ENCODE measurements at places on chromosomes 12 and 14. TPM values are rescaled to one million over a fixed set of nuclear protein-coding genes. Genes with fewer than 3 reads are reported as not detected.
A peak's percentile ranks its signal among the peaks of the same experiment; 100 is the strongest.

DNA sequence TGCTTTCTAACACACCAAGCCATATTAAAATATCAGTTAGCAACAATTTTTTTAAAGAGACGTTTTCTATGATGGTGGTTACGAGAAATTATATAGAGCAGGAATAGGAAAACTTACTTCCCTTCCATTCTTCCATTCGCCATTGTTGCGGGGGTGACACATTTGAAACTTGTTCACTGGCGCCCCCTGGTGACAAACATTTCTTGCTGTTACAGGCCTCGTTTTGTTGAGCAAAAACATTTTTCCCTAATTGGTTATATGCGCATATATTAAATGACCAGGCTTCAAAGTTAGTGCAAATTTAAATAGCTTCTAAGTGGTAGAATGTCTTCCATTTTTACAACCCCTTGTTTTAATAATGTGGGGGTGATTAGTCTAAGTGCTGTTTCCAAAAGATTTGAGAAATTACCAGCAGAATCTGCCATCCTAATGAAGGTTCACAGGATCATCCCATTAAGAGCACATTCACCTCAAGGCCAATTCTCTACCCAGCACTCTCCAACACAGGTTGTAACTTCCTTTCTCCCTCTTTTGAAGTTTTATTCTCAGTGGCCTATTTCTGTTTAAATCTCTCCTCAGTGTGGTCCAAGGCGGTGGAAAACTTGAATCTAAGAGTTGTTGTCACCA, 1124.7 kb downstream of the FLRT2 start:
- H3K27ac ChIP-seq = no peak overlapping the region
- no peaks in the 10 kb centered on the region for H3K4me1 ChIP-seq
- DNase-seq = peak; percentile 90
- no peaks in the 10 kb centered on the region for H3K36me3 ChIP-seq

- peak; percentile 72 for DNase-seq
- H3K27me3 ChIP-seq = no peaks in the 10 kb centered on the region
Measured at GRCh38 chr12:67721248-67721647, 72.7 kb downstream of the DYRK2 start.

- no peaks in the 10 kb centered on the region for H3K36me3 ChIP-seq
- no peaks in the 10 kb centered on the region for H3K27me3 ChIP-seq
- H3K27ac ChIP-seq = no peak overlapping the region
- no peak for DNase-seq
- H3K4me1 ChIP-seq = peaks cover 17% of the 10 kb centered on the region
Measured at GRCh38 chr12:67420506-67420905, 151.3 kb downstream of the CAND1 start.

DNA sequence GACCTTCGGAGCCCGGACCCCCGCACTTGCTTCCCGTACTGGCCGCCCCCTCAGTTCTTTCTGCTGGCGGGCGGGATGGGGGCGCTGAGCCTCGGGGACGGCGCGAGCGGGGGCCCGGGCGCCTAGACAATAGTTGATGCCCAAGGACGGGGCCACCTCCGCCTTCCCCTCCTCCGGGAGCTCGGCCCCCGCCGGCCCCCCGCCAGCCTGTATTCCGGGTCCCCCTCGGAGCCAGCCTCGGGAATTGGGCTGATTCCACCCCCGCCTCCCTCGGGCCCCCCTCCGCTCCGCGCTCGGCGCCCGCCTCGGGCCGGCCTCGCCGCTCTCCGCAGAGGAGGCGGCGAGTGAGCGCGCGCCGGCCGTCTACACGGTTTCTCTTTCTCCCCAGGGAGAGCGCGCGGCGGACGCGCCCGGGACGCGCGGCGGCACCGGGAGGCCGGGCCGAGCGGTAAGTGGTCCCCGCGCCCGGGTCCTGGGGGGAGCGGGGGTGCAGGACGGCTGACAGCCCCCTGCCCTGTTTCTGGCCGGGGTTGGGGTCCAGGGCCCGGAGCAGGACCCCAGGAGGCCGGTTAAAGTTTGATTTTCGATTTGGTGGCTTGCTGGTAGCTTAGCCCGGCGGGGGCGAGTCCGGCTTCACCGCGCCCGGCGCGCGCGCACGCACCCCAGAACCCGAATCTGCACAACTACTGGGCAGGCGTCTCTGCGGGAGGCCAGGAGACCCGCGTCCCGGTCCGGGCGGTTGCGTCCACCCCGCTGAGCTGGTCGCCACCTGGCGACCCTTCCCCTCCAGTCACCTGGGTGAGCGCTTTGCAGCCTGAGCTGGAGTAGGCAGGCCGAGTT, 413.7 kb downstream of the PCNX1 start:
- peak overlapping the region; percentile 97 for H3K27ac ChIP-seq
- H3K4me3 ChIP-seq = peak overlapping the region; percentile 86
- H3K27me3 ChIP-seq = no peaks in the 10 kb centered on the region
- peak; percentile 63 for DNase-seq
- no peaks in the 10 kb centered on the region for H3K36me3 ChIP-seq

GRCh38 chr12:46526233-46526632, 153.7 kb upstream of the SLC38A2 start:
- H3K36me3 ChIP-seq = no peaks in the 10 kb centered on the region
- DNase-seq = no peak
- no peak overlapping the region for H3K4me3 ChIP-seq
- H3K27me3 ChIP-seq = no peaks in the 10 kb centered on the region
- no peak overlapping the region for H3K27ac ChIP-seq

DNA sequence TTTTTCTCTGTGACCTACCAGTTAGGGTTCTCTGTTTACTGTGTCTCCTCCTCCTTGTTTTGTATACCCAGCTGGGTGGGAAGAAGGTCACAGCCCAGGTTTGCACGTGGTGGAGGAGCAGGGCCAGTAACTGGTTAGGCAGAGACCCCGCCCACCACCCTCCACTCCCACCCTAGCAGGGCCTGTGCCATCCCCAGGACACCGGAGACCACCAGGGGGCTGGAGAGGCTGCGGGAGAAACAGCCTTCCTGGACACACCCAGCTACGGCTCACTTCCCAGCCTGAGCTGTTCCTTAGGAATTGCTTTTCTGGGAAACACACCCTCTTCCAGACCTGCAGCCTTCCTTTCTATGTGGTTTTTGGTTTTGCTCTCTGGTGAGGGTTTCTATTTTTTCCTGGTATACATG, 21.1 kb downstream of the BDKRB2 start:
- H3K4me3 ChIP-seq = no peak overlapping the region
- H3K4me1 ChIP-seq = no peaks in the 10 kb centered on the region
- peak; percentile 17 for DNase-seq
- no peaks in the 10 kb centered on the region for H3K27me3 ChIP-seq
- no peaks in the 10 kb centered on the region for H3K36me3 ChIP-seq

DNA sequence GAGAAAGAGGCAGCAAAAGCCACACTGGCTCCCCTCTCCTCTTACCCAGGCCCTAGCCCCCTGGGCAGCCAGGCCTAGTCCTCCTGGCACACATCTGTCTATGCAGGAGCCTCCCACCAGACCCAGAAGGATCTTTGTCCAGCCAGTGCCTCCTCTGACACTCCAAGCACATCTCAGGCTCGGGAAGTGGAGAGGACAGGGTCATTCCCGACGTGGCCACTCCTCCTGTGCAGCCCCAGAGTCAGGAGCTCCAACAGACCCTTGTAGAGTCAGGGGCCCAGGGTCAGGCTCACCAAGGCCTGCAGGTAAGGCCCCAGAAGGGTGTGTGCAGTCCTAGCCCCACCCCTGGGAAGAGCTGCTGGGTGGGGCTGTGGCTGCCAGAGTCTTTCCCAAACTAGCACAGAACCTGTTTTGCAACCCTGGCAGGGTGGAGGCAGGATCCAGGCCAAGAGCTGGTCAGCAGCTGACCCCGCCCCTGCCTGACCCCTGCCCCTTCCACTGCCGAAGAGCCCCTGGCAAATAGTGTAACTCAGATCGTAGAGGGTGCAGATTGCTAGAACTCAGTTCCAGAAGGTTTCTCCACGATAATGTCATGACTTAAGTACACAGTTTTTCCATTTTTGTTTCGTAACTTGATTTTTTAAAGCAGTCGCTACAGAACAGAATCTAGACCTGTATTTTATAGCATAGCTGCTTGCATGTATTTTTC, 26.6 kb upstream of the PNMA1 start:
- peaks cover 71% of the 10 kb centered on the region for H3K4me1 ChIP-seq
- no peak overlapping the region for H3K4me3 ChIP-seq
- H3K27me3 ChIP-seq = no peaks in the 10 kb centered on the region
- H3K27ac ChIP-seq = peak overlapping the region; percentile 78
- DNase-seq = peak; percentile 85

GRCh38 chr12:72865921-72866320, 593.8 kb downstream of the TRHDE start:
- no peaks in the 10 kb centered on the region for H3K27me3 ChIP-seq
- no peak for DNase-seq
- peaks cover 5% of the 10 kb centered on the region for H3K4me1 ChIP-seq
- H3K4me3 ChIP-seq = no peak overlapping the region
- no peak overlapping the region for H3K27ac ChIP-seq

DNA sequence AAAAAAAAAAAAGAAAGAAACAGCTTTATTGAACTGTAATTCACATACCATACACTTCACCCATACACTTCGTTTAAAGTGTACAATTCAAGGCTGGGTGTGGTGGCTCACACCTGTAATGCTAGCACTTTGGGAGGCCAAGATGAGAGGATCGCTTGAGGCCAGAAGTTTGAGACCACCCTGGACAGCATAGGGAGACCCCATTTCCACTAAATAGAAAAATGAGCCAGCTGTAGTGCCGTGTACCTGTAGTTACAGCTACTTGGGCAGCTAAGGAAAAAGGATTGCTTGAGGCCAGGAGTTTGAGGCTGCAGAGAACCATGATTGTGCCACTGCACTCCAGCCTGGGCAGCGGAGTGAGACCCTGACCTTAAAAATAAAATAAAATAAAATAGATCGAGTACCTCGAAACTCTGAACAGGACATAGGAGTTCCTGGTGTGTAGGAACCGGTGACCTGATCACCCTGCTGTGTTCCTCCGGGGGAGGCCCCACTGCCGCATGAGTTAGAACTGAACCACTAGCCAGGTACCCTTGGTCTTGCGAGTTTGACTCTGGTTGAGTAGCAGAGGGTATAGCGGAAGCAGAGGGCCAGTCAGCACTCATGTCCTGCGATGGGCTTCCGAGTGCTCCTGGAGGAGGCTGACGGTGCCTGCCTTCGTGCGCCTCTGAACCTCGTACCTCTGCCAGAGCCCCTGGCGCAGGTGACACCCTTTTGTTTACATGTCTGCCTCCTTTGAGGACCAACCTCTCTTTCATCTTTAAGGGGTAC, 80.0 kb downstream of the B4GALNT3 start:
- no peaks in the 10 kb centered on the region for H3K36me3 ChIP-seq
- H3K27me3 ChIP-seq = no peaks in the 10 kb centered on the region
- no peak overlapping the region for H3K27ac ChIP-seq
- no peak overlapping the region for H3K4me3 ChIP-seq
- DNase-seq = no peak

GRCh38 chr12:62732861-62733427, 202.0 kb downstream of the PPM1H start:
- H3K4me1 ChIP-seq = no peaks in the 10 kb centered on the region
- H3K27ac ChIP-seq = no peak overlapping the region
- no peak overlapping the region for H3K4me3 ChIP-seq

DNA sequence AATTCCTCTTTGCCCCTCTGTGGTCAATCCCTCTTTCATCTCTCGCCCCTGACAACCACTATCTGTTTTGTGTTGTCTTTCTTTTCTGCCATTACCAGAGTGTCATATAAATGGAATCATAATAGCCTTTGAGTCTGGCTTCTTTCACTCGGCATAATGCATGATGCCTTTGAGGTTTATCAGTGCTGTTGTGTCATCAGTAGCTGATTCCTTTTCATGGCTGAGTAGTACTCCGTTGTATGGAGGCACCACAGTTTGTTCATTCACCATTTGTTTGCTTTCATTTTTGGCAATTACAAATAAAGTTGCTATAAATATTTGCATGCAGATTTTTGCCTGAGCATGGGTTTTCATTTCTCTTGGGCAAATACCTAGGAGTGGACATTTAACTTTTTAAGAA, 47.2 kb downstream of the WSCD2 start:
- no peak overlapping the region for H3K4me3 ChIP-seq
- no peaks in the 10 kb centered on the region for H3K36me3 ChIP-seq
- no peaks in the 10 kb centered on the region for H3K4me1 ChIP-seq

DNA sequence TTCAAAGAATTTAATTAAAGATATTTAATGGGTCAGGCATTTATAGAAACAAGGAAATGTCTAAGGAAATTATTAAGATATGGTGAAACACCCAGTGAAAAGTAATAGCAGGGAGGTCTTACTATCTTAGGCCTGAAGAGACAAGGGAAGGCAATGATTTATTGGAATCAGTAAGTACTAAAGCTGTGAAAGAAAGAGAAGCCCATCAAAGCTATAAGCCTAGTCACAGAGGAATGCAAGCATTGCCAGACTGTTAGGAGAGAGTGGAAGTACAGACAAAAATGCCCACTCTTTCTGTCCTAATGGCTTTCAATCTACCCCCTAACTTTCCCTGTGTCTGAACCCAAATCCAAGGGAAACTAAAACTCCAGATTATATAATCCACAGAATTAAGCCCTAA, 69.2 kb upstream of the PIK3C2G start:
- no peak for DNase-seq
- no peaks in the 10 kb centered on the region for H3K36me3 ChIP-seq
- no peak overlapping the region for H3K27ac ChIP-seq
- no peaks in the 10 kb centered on the region for H3K4me1 ChIP-seq
- no peaks in the 10 kb centered on the region for H3K27me3 ChIP-seq
- no peak overlapping the region for H3K4me3 ChIP-seq

GRCh38 chr14:92846162-92846897, 52.2 kb downstream of the GOLGA5 start:
- H3K4me1 ChIP-seq = peaks cover 52% of the 10 kb centered on the region
- no peaks in the 10 kb centered on the region for H3K27me3 ChIP-seq
- no peaks in the 10 kb centered on the region for H3K36me3 ChIP-seq
- peak overlapping the region; percentile 31 for H3K27ac ChIP-seq
- DNase-seq = peak; percentile 62
- H3K4me3 ChIP-seq = no peak overlapping the region

- no peak overlapping the region for H3K4me3 ChIP-seq
- H3K36me3 ChIP-seq = no peaks in the 10 kb centered on the region
- no peak for DNase-seq
- H3K4me1 ChIP-seq = peaks cover 21% of the 10 kb centered on the region
Measured at GRCh38 chr14:91841065-91841464, 26.3 kb downstream of the TC2N start.

DNA sequence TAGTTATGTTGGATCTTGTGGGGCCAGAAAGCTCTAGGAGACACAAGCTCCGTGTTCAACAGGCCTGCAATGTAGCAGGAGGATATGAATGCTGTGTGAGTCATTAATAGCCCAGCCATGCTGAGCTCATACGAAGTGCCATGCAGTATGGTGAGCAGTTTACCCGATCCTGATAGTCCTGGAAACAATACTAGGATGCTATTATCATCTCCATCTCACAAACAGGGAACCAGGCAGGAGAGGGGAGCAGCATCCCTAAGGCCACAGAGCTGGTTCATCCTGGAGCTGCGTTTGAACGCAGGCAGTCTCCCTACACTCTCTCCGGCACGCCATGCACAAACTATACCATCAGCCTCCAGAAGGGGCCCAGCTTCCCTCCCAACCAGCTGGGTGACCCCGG, 20.5 kb downstream of the TTC7B start:
- H3K27ac ChIP-seq = no peak overlapping the region
- no peak overlapping the region for H3K4me3 ChIP-seq
- no peaks in the 10 kb centered on the region for H3K4me1 ChIP-seq
- H3K27me3 ChIP-seq = no peaks in the 10 kb centered on the region

Gene RHEBL1
- not detected for total RNA-seq

Gene APOF
- not detected for total RNA-seq

Gene SLC8A3
- 0.66 TPM for total RNA-seq

Gene NTS
- 1.3 TPM for total RNA-seq

Gene DEGS2
- 10.5 TPM for total RNA-seq

Gene SLC38A4
- total RNA-seq = 2.0 TPM

Gene IQSEC3
- total RNA-seq = 1.6 TPM

Gene ZNF839
- total RNA-seq = 8.0 TPM

Gene NUP107
- total RNA-seq = 34.9 TPM

Gene RASSF9
- 4.4 TPM for total RNA-seq

Gene OR6C2
- not detected for total RNA-seq
